ENCODE measurements at places on chromosomes 12 and 14. TPM values are rescaled to one million over a fixed set of nuclear protein-coding genes. Genes with fewer than 3 reads are reported as not detected.

The AVPR1A gene
- not detected for total RNA-seq

The CATSPERB gene
- total RNA-seq, result 6.3 TPM

The SIX6 gene
- total RNA-seq, result not detected

The SNRNP35 gene
- 46.6 TPM for total RNA-seq

The VDR gene
- 0.49 TPM for total RNA-seq

The KLRC4 gene
- total RNA-seq, result 55.4 TPM

The ABCB9 gene
- 7.0 TPM for total RNA-seq

The ZNF839 gene
- total RNA-seq, result 19.5 TPM

The KCNJ8 gene
- total RNA-seq, result not detected

The SP1 gene
- 104 TPM for total RNA-seq

The P2RX2 gene
- total RNA-seq, result not detected

The ENDOU gene
- not detected for total RNA-seq

The GYS2 gene
- not detected for total RNA-seq

The TMBIM6 gene
- total RNA-seq, result 380 TPM

The FAM181A gene
- not detected for total RNA-seq

The HDAC7 gene
- total RNA-seq, result 160 TPM

The CDKN3 gene
- 3.2 TPM for total RNA-seq

The ADGRD1 gene
- total RNA-seq, result 0.36 TPM

The HRK gene
- 0.13 TPM for total RNA-seq

The KLHDC1 gene
- total RNA-seq, result 19.3 TPM

The ALDH2 gene
- total RNA-seq, result 3.1 TPM

The RFLNA gene
- not detected for total RNA-seq

The C14orf39 gene
- total RNA-seq, result not detected

The SPTB gene
- 0.14 TPM for total RNA-seq

The OR4E2 gene
- total RNA-seq, result not detected

The SIX4 gene
- total RNA-seq, result not detected

The PNMA1 gene
- 43.4 TPM for total RNA-seq

The COX8C gene
- total RNA-seq, result not detected

The LRTM2 gene
- total RNA-seq, result not detected

The SMIM41 gene
- total RNA-seq, result not detected

The RNF212B gene
- total RNA-seq, result not detected

The BAZ1A gene
- total RNA-seq, result 47.5 TPM

The FAM90A1 gene
- total RNA-seq, result not detected

The CARMIL3 gene
- total RNA-seq, result not detected

The PTPRQ gene
- not detected for total RNA-seq

The MSRB3 gene
- not detected for total RNA-seq

The RFX4 gene
- total RNA-seq, result not detected

The PCED1B gene
- 83.9 TPM for total RNA-seq

The KRT82 gene
- total RNA-seq, result not detected

The GCH1 gene
- total RNA-seq, result 22.3 TPM

The ANKRD33 gene
- not detected for total RNA-seq

The NTS gene
- total RNA-seq, result not detected

The MUCL1 gene
- not detected for total RNA-seq

The SPRYD3 gene
- 50.0 TPM for total RNA-seq

The SMOC1 gene
- not detected for total RNA-seq

The PROX2 gene
- total RNA-seq, result 0.52 TPM

The CLEC14A gene
- not detected for total RNA-seq

The WSCD2 gene
- not detected for total RNA-seq

The HSPB8 gene
- total RNA-seq, result not detected

The DCN gene
- total RNA-seq, result not detected

The OTOGL gene
- not detected for total RNA-seq

The PLA2G1B gene
- total RNA-seq, result not detected

The PLXNC1 gene
- total RNA-seq, result 9.4 TPM

The FKBP11 gene
- 49.3 TPM for total RNA-seq

The FOXN4 gene
- not detected for total RNA-seq

The MYF6 gene
- not detected for total RNA-seq

The ZNF10 gene
- 24.3 TPM for total RNA-seq

The CCDC175 gene
- not detected for total RNA-seq

The JDP2 gene
- total RNA-seq, result 0.75 TPM
